ENCODE measurements at places on chromosomes 5 and 9. TPM values are rescaled to one million over a fixed set of nuclear protein-coding genes. Genes with fewer than 3 reads are reported as not detected.

The UGCG gene
- 64.6 TPM for total RNA-seq

GRCh38 chr9:131275332-131276093 lies 797 bp downstream of the FAM78A start:
- DNase-seq = no peak

GRCh38 chr9:110999379-110999778 lies 38.9 kb downstream of the LPAR1 start:
- no peak for DNase-seq

- DNase-seq = no peak
Measured at GRCh38 chr9:27280860-27281259, 16.1 kb downstream of the EQTN start.

DNA sequence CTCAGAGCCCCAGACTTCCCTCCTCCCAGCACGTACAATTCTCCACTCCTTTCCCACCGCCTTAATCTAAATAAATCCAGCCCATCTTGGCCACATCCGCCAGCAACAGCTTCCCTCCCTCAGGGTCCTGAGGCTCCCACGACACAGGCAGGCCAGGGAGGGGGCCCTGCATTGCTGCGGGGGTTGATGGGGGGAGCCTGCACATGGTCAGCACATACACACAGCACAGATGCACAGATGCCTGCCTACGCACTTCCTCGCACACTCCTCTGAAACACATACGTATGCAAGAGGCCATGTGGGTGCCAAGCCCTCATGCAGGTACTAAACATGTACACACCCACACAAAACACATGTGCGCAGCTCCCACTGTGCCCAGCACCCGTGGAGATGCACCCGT lies 14.8 kb downstream of the PDGFRB start:
- no peak for DNase-seq

All from A172 (cell line).